ENCODE measurements at places on chromosomes 7 and 10.

GRCh38 chr7:55475855-55476803 is 96.2 kb downstream of the VOPP1 start:
- DNase-seq: no peak

DNA sequence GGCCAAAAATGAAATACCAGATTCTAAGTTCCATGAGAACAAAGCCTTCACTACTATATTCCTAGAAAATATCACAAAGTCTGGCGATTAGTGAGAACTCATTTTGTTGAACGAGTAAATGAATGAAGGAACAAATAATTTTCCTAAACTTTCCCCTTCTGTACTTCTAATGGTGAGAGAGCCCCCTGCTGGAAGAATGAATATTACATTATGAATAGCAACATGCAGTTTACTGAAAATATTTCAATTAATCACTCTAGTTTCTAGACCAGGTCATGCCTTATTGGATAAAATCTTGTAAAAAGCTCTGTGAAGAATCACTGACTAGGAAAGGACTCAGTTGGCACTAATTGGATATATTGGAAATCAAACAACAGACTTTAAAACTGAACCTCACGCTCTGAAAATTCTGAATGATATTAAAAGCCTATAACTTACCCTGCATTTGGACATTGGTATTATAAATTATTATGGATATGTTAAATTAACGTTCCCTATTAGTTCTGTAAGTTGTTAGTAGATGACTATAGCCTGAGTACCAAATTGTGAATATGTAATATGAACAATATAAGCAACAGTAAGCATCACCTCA is 32.4 kb upstream of the MTPN start:
- no peak for DNase-seq

DNA sequence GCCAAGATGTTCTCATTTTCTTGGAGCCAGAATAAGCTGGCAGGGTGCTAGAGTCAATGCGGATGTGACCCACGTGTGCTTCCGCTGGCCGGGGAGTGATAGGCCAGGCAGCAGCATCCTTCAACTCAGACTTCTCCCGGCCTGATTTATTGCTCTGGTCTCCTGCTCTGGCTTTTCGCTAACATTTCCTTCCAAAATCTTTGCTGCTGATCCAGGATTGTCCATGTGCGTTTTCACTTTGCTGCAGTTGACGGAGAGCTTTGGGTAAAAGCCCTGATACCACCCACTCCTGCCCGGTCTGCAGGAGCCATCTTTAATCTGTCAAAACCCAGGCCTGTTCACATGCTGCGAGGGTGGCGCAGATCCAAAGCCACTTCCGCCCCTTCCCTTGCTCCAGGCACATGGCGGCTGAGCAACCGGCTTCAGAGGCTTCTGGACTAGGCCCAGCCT is 106.8 kb downstream of the CYP26A1 start:
- no peak for DNase-seq

- DNase-seq: no peak
These were observed 610 bp downstream of the AVPI1 start for GRCh38 chr10:97686301-97686961.

GRCh38 chr7:52838981-52839411 is 196.4 kb upstream of the POM121L12 start:
- no peak for DNase-seq

DNA sequence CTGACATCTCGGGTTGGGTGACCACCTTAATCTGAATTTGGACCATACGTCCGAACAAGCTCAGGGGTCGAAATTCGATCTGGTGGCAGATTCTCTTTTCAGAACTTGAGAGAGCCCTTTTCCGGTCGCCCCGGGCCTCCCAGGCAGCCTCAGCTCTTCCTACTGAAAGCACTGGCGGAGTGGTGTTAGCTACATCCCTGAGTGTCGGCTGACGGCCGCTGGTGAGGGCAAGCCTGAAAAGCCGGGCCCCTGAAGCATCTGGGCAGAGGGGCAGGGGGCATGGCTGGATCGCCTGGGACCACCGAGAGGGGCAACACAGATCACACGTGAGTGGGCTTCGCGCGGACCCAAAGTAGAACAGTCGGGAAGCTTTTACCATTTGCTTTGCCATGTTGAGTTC is 116.1 kb downstream of the SMURF1 start:
- no peak for DNase-seq

DNA sequence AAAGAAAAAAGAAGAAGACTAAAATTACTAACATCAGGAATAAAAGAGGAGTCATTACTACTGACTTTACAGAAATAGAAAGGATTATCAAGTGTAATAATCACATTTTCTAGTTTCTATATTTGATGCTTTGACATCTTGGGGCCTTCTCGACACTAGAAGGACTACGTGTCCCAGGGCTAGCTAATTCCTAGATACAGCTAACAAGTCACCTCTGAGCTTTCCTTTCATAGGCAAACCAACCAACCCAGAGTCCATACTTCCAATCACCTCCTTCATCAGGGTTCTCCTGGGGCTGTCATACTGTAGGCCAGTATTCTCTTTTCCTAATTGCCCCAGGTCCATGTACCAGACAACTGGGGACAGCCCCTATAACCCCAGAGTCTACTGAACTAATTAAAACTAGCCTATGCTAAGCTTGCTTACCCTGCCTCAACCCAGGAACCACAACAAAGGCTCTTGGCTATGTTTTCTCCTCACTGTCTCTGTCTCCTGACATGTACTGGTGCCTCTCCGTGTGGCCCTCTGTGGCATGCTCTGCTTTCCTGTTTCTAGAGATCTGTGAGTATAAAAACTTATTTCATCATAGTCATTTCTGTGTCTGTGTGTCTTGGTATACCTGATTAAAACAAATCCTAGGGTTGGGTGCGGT is 6.7 kb upstream of the PARP12 start:
- no peak for DNase-seq

- DNase-seq: no peak
These were observed 6.5 kb downstream of the EVX1 start for GRCh38 chr7:27248911-27249723.

- DNase-seq: no peak
These were observed 224.9 kb upstream of the TMEM229A start for GRCh38 chr7:124257638-124258308.

GRCh38 chr7:56092789-56093531 is at the start of gene PHKG1:
Gene PHKG1, minus strand, starts transcription at chr7:56092952. Its CDS starts 4,011 bp downstream, at chr7:56088941.
- no peak for DNase-seq

- no peak for DNase-seq
These were observed 52.2 kb upstream of the SUN1 start for GRCh38 chr7:780081-780480.

DNA sequence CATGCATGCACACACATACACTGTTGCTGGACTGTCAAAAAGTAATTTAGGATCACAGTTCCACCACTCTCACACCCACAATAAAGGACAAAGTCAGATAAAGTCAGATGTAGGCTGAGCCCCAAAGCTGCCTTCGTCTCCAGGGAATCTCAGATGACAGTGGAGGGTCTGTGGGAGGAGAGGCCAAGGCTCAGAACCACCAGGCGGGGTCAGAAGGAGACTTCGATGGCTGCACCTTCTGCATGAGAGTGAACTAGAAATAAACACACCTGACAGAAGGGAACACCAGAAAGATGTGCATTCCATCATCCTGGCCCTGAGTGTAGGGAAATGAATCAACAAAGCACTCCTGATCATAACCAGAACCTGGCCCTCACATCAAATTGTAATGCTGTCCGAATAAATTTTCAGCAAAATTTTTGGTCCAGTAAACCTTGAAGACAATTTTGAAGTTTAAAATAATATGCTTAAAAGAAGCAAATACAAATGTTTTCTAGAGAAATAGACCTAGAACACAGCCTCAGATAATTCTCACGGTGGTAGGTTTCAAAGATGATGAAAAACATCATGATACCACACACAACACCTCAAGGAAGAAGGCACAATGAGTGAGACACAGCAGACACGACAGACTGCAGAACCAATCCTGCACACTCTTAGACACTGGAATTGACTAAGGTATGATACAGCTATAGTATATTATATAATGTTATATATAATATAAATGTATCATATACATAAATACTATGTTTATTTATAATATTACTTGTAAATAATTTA is 269.8 kb upstream of the KLF6 start:
- DNase-seq: no peak

GRCh38 chr10:113131613-113132261 is 181.7 kb downstream of the TCF7L2 start:
- no peak for DNase-seq

DNA sequence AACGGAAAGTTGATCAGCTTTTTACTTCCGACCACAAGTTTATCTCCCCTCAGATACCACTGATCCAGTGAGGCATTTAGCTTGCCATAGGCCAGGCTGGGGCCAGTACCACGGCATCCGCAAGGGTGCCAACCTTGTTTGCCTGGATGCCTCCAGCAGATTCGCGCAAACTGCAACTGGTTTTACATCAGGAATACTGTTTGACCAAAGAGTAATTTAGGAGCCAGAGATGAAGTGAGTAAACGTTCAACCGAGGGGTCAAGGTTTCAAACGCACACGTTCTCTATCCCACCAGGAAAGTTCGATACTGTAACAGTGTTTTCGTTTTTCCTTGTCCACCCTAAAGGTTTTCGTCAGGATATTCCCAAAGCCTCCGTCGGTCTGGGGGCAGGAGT is 266 bp upstream of the MDFIC start:
- DNase-seq: no peak

- no peak for DNase-seq
These were observed 33.4 kb upstream of the SH2D4B start for GRCh38 chr10:80504158-80504811.

Data from stimulated activated CD4-positive, alpha-beta T cell treated with anti-CD3 and anti-CD28 coated beads, Interleukin-1b, Interleukin-23, amount 100 ng/mL, for 1 hour (primary cell).